NCI-H1417 treated with DMSO at 0.1 percent for 48 hours (cell line): ENCODE measurements at places on chromosomes 2 and 18.
A peak's percentile ranks its signal among the peaks of the same experiment; 100 is the strongest.

GRCh38 chr2:106868275-106868674 is 17.7 kb downstream of the ST6GAL2 start:
- DNase-seq: no peak

GRCh38 chr18:24421831-24422230 is 4.6 kb upstream of the IMPACT start:
- no peak for DNase-seq

- no peak for DNase-seq
These were observed 44.7 kb upstream of the KIDINS220 start for GRCh38 chr2:8882094-8882493.

- no peak for DNase-seq
These were observed 68.3 kb downstream of the CD28 start for GRCh38 chr2:203774760-203775159.

- DNase-seq: no peak
These were observed 124.0 kb downstream of the GULP1 start for GRCh38 chr2:188415754-188416083.

- DNase-seq: no peak
These were observed 17.9 kb downstream of the B3GNT7 start for GRCh38 chr2:231413456-231413855.

- no peak for DNase-seq
These were observed 512.2 kb upstream of the TCF4 start for GRCh38 chr18:56100090-56100722.

DNA sequence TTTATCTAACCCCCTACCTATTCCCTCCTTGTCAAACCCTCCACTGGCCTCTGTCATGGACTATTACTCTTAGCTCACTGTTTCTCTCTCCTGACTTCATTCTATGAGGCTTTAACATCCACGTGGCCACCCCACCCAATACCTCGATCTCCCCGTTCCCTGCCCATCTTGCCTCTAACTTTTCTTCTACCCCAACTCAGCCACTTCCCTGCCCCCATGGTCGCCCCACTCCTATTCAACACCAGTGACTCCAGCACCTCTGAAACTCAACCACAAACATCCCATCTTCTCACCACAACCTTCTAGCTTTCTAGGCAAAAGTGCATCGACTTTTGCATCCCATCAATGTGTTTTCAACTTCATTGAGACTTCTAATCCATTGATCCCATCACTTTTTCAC is 94.2 kb upstream of the EPAS1 start:
- no peak for DNase-seq

GRCh38 chr2:33015421-33016142 is 68.8 kb downstream of the LTBP1 start:
- DNase-seq: no peak

DNA sequence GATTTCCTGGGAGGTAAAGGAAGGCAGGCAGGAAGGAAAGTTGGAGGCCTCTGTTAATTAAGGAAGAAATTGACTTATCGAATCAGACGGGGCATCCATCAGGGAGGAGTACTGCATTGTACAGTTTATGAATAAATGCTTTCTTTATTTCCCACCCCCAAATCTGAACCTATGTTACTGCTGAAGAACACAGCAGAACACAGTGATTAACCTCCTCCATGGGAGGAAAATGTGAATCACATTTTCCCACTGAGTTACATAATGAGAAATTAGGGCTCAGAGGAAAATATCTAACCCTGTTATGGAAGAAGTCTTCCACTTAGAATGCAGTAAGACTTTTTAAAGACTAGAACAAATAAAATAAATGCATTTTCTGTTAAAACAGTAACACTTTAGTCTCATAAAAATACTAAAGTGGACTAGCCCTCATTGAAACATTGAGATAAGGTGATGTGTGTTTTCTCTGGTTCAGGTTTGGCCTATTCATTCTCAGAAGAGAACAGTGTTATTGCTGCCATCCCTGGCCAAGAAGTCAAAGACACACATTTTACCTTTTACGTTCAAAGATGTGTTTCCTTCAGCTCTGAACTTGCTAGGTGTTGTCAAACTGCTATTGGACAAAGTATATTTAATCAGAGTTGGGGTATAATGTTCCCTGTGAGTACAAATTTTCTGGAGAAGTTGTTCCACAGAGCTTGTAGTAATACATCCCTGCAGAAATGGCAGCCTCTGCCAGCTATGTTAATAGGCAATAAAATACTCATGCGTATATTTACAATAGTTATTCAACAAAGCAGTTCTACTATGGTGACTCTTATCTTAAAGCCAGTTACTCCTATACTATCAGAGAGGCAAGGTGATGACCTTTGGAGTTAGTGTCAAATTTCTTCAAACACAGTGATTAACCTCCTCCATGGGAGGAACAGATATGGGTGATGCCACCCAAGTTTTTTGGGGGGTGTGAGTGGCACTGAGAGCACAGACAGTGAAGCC is 11.1 kb downstream of the DNAH6 start:
- no peak for DNase-seq

- DNase-seq: no peak
These were observed 42.7 kb upstream of the RPL31 start for GRCh38 chr2:100959225-100959880.

DNA sequence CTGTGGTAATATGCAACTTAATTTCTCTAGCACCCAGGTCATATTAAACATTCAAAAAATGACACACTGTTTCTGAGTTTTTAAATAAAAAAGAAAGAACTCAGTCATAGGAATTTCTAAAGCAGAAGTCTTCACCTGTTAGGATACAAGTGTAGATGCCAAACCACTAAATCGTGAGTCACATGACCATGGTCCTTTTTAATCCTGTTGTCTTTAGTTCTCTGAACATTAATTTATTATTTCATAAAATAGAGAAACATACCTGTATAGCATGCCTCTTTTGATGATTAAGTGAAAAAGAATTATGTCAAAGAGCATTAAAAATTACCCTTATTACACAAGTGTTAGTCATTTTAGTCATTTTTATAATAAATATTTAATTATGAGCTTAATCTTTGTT is 398.8 kb downstream of the CCDC85A start:
- DNase-seq: no peak

DNA sequence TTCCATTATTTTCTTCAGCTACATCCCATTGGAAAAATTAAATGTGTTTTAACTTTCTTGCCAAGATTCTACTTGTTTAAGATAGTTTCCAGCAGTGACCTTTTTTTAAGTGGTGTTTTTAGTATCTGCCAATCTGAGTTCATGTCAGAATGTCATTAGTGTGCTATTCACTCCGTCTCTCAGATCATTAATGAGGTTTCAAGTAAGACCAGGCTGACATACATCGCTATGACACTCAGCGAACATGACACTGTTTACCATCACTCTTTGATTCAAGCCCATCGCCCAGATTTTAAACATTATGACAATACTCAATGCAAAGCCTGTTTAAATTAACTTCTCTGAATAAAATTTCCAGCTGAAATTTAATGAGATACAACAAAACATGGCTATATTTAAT is 272.0 kb upstream of the KYNU start:
- DNase-seq: no peak

DNA sequence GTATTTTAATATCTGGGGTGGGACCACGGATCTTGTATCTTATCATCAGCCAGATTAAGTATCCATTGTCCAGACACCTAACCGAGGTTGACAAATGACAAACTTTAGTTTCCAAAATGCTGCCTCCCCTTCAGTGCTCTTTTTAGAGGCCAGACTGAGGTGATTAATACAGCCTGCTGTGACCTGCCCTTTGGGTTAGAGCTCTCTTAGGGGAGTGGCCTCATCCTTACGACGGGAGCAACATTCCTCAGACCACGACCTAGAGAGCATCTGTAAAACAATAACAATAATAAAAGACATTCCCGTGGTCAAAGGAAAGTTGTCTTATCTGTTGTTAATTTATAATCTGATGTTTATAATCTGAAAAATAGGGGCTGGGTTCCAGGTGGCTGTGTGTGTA is 405.3 kb downstream of the LPIN1 start:
- no peak for DNase-seq

DNA sequence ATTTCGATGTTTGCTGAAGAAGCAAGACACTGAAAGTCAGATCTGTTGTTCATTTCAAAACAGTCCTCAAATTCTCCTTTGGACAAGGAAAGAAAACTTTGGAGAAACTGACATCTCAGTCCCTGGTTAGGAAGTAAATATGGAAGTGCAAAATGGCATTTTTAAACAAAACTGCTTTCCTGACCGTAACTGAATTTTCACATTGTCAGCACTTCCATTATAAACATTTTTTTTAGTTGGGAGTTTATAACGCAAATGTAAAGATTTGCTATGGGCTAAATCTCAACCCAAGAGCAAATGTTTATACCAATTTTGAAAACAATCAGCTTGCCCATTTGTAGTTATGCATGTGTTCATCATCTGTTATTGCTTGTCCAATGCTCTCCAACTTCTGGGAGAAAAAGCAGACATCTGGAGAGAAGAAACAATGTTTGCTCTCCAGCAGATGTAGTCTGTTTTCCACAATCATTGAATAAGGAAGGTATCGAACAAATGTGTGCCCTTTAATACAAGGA is 520.1 kb downstream of the ARHGAP15 start:
- DNase-seq: no peak

DNA sequence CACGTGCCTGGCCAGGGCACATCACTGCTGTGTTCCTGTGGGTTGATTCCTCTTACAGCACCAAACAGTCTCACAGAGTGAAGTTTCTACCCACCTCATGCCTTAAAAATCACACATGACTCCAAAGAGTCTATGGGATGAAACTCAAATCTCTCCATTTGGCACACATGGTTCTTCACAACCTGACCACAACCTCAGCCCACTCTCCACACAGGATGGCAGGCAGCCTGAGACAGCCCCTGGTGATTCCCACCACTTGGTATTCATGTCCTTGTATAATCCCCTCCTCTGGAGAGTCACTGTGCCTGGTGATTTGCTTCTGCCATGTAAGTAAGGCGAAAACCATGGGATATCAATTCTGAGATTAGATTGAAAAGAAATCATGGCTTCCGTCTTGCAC is 46.2 kb downstream of the LBH start:
- DNase-seq: no peak

DNA sequence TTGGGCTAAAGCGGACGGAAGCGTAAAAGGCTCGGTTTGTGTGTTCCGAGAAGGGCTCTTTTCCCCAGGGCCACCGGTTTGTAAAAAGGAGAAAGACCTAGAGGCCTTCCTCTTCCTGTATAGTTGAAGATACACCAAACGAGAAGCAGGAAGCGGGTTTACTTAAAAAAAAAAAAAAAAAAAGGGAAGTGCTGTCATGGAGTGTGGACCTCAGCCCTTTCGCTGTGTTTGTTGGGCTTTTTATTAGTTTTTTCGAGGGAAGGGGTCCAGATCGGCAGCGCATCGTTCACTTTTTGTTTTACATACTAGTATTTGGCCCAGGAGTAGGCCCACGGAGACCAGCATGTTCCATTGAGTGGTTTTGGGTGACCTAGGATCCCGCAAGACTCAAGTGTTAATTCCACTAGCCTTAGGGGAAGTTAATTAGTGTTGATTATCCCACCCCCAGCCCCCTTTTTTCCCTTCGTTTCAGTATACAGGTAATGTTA is 676 bp downstream of the ACTR2 start:
- DNase-seq: no peak

GRCh38 chr2:128134573-128134972 is 43.6 kb downstream of the UGGT1 start:
- DNase-seq: no peak

DNA sequence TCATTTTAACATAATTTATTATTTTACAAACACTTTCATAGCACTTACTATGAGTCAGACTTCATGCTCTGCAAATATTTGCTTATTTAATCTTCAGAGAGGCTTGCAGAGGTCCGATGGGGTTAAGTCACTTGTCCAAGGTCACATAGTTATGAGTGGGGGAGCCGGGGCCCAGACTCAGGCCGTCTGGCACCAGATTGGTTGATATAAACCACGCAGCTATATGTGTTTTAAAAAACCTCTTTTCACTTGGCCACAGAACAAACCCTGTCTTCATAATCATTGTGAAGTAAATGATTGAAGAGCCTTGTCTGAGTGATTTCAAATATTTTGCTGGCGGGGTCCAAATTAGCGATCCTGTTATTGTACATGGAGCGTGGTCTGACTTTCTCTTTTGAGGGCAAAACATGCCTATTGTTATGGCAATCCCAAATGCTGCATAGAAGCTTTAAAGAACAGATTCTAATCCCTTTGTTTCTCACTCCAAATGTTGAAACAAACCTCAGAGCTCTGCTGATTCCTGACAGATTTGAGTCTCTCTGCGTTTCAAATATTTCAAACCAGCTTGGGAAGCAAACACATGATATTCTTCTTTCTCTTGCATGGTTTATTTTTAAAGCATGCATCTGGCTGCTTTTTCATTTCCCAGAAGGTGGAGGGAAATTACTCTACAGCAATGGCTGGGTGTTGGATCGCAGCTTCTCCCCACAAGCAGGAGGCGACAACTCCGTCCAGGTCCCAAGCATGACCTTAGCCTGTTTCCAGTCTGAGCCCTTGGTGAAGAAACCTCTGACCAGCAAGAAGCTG is 142.4 kb downstream of the DDX1 start:
- DNase-seq: no peak

GRCh38 chr2:25129901-25130520 is 38.4 kb downstream of the POMC start:
- no peak for DNase-seq

DNA sequence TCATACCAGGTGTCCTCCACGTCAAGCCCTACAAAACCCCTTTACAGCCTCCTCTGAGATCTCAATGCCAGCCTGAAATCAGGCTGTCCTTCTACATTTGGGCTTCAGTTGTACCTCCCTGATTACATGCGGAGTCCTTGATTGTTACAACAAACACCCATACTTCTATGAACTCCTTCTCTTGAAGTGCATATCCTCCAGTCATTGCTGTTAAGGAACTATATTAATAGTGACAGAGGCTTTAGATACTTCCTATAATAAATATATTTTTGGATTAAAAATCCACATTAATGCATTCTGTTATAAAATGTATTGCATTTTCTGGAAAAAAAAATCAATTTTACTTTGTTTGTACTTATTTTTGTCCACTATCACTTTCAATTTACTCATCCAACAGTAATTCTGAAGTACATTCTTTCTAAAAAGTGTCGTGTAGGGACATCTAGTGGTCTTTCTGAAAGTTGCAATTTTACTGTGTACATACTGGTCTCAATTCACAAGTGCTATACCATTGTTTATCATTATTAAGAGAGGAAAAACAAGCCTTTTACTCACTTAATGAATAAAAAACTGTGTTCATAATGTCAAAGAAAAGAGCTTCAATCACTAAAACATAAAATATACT is 316.4 kb downstream of the DSEL start:
- DNase-seq: peak; percentile 94

DNA sequence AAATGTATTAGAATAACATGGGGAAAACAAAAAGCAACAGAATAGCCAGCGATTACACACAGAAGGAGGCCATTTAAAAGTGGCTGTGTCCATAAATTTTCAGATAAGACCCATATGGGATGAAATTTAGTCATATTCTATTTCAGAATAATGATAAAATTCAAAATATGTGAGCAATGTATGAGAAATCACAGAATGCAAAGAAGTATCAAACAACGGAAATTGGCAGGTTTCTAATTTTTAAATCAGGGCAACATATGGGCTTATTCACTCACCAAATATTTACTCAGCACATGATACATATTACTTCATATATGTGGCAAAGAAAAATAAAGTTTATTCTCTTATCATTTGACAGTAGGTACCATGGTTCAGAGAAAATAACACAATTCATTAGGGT is 208.5 kb downstream of the GRB14 start:
- no peak for DNase-seq

- DNase-seq: no peak
These were observed 101.4 kb downstream of the TMEM18 start for GRCh38 chr2:575727-576236.
